ENCODE measurements at places on chromosomes 1 and 21.

- peak; percentile 78 for DNase-seq
Observed at GRCh38 chr1:172980456-172980855, 70.3 kb downstream of the TNFSF18 start.

DNA sequence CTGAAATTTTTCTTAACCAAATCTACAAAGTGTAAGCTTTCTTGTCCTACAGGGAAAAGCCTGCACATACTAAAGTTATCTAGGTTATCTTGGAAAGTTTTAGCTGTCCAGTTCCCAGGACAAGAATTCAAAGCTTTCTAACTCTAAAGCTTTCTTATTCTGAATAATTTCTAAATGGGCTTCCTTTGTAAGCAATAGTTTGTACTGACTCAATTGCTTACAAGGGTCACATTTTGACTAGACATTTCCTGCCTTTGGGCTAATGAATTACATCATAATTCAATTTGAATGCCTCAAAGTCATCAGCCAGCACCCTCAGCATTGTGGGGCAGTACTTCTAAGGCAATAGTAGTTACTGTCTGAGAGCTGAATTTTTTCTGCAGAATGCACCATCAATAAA lies 223.0 kb downstream of the LTN1 start:
- DNase-seq: peak; percentile 38

DNA sequence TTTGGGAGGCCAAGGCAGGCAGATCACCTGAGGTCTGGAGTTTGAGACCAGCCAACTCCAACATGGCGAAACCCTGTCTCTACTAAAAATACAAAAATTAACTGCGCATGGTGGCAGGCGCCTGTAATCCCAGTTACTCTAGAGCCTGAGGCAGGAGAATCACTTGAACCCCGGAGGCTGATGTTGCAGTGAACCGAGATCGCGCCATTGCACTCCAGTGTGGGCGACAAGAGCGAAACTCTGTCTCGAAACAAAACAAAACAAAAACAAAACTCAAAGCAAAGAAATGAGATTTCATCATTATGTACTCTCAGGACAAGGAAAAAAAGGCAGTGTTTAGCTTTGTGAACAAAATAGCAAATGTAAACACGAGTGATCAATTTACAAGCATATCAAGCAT lies 61.0 kb downstream of the LAMC2 start:
- no peak for DNase-seq

DNA sequence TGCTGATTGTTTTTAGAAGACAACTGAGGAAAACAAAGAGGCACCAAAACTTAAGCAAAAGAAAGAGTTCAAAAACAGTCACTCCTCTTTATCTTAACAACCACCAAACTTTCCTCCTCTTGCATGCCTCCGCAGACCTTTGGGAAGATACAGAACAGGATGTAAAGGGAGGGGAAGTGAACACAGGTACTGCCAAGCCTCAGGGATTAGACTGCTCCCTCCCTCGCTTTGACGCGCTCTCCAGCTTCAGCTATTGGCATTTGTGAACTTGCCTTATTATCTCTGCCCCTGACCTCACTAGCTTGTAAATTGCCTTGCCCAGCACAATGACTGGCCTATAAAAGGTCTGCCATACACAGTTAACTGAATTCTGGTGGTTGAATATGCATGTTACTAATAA lies 4.8 kb upstream of the SRP9 start:
- no peak for DNase-seq

DNA sequence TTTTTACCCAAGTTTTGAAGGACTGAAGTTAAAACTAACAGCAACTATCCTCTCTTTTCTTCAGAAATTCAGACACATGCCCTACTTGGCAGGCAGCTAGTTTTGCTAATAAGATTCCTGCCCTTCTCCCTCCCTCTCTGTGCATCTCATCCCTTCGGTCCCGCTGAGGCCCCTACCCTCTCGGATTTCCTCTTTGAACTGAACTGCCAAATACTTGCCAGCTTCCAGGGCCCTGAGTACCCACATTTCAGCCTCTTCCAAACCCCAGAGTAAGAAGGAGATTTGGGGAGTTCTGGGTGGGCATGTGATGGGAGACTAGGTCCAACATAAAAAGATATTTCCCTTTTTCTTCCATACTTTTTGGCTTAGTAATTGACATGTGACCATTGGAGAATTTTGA lies 116.5 kb upstream of the JUN start:
- DNase-seq: no peak

DNA sequence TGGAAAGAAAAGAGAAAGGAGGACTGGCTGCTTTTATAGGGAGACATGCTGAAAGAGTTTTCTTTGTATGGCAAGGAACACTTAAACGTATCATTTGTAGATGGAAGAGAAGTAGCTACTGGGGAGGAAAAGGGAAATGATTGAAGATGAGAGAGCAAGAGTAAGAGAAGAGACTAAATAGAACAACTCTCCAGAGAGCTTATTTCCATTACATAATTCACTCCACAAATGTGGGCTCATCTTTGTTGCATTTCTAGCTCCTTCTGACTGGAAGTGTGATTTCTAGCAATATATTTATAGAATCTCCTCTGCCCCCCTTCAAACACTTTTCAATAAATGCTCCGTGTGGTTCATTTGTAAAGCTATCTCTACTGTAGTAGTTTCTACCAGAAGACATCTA lies 71.0 kb downstream of the ST6GALNAC5 start:
- DNase-seq: no peak

DNA sequence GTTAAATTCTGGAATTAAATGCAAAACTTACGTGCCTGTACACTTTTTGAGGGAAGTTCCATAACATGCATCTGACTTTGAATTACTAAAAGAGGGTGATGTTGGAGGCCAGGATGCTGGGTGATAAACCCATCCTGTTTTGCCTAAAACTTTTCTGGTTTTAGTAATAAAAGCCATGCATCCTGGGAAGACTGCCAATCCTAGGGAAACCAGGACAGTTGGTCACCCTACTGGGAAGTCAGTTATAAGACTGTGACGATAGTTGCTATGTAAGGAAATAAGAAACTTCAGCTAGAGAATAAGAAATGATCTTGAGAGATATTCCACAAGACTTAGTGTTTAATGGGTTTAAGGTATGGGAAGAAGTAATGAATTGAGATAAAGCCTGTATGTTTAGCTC lies 336.6 kb upstream of the LYPLAL1 start:
- no peak for DNase-seq

- DNase-seq: no peak
Observed at GRCh38 chr21:43940329-43941050, 71.6 kb upstream of the TRAPPC10 start.

GRCh38 chr1:187270256-187270655 lies 441.5 kb downstream of the PLA2G4A start:
- no peak for DNase-seq

- no peak for DNase-seq
Observed at GRCh38 chr1:9086045-9086444, 16.6 kb upstream of the SLC2A5 start.

GRCh38 chr1:224617410-224618355 lies 1.6 kb downstream of the CNIH3 start:
- DNase-seq: no peak

GRCh38 chr1:23209770-23210169 lies 7.5 kb downstream of the HTR1D start:
- DNase-seq: no peak

- no peak for DNase-seq
Observed at GRCh38 chr1:175449306-175449705, 256.7 kb upstream of the KIAA0040 start.

GRCh38 chr1:108561689-108562326 lies 1.9 kb downstream of the EEIG2 start:
- DNase-seq: peak; percentile 21

GRCh38 chr21:33313183-33313582 lies 11.6 kb upstream of the IFNAR1 start:
- DNase-seq: no peak

DNA sequence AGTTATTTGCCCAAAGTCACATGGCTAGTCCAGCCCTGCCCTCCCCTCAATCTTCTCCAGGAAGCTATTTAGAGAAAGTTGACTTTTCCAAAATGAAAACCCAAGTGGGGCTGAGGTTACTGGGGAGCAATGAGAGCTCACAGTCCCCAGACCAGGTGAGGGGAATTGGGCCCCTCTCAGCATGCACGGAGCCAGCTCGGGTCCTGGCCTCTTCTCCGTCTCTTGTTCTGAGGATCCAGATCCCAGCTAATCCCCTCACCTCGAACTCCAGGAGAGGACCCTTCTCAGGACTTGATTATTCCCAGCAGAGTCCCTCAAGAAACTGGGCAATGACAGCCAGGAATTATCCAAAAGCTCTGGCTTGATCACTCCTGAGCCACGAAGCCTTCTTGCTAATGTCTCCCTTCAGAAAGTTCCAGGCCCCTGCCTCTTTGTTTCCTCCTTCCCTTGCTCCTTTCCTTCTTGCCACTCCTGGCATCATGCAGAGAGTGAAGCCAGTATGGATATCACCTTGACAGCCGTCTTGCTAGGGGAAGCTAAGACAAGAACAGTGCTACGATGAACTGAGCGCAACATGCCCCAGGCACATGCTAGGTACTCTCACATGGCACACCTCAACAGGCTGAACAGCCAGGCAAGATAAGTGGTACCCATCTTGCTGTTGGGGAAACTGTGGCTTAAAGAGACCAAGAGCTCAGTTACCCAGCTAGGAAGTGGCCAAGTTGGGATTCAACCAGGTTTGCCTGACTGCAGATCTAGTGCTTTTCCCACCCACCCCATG lies 51.9 kb downstream of the KLHDC7A start:
- no peak for DNase-seq

DNA sequence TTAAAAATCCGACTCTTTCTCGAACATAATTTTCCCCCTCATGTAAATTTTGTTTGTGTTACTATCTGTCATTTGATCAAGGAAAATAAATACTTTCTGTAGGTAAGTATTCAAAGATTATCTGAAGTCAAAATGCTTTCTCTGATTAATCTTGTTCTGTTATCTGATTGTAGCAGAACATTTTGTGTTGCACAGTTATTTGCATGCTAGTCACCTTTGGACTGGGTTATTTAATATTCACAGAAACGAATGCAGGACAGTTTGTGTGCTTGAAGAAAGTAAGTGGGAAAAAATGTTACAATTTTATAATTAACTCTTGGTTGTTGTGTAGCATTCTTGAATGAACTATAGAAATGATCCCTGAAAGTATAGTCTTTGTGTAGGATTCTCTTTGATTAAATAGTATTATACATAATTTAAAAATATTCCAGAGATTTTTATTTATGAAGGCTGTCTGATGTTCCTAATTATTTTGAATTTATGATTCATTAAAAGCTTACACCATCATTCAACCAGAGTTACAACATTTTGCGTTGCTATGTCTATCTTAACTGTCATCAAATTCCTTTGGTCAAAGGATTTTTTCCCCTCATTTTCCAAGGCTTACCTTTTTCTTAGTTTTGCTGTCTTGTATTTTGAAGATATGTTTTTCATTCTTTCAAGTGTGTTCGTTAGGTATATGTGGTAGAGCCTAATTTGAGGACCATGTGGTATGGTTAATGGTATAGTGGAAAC lies 176.6 kb downstream of the GIPC2 start:
- DNase-seq: no peak

GRCh38 chr1:13619909-13620308 lies 36.3 kb downstream of the PDPN start:
- DNase-seq: peak; percentile 90

DNA sequence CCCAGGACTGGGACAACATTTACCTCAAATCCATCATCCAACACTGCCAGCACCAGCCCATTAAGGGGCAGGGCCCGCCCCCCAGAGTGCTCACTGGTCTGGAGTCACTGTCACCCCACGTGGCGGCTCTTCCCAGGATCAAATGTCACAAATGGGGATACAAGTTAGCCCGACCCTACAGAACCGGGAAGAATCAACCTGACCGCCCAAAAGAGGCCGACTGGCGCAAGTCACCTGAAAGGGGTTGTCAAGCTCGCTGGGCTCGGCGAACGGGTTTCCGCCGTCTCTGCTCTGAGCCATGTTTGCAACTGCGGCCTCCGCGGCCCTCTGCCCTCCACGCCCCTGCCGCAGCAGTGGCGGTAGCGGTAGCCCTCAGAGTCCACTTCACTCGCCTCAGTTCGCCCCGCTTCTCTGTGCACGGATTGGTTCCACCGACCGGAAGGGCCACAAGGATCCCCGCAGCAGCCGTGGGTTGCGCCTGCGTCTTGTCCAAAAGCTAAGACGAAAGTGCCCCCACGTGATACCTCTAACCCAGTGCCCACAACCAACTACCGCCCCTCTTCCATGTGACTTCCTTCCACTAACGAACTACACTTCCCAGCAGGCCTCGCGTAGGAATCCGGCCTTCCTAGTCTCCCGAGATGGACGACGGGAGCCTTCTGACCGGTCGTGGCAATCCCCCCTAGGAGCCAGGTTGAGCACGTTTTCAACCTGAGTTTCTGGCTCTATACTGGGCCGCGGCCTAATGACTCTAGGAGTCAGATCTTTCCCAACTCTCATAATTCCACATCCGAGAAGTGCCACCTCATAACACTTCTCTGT lies at the start of gene SCAMP3:
SCAMP3 (minus strand) TSS at position 509 of the 822 bp plus-strand sequence; CDS start at position 300, 209 bp downstream.
- DNase-seq: peak; percentile 99

DNA sequence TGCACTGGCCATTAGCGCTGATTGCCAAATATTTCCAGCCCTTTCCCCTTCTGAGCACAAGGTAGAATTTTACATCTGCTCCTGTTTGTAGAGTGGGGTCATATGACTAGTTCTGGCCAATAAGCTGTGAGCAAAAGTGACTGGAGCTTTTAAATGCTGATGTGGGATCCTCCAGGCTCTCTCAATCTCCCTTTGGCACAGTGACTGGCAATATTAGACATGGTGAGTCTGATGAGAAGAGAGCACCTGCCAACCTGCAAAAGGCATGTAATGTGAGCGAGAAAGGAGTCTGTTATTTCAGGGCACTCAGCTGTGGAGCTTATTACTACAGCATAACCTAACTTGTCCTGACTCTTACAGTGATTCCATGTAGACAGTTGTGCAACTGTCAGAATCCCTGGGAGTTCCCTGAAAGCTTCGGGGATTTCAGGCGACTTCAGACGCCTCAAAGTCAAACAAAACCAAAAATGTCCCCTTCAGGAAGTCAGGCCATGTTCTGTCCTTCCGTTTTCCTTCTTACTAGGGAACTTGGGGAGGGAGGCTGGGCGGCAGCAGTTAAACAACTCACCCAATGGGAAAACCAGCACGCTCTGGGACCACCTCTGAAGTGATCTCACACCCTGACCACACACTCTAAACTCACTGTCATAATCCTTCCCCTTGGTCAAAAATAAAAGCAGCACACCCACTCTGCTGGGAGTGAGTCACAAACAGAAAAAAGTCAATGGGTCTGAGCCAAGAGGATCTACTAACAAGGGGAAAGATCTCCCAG lies 3.6 kb upstream of the RASSF5 start:
- peak; percentile 98 for DNase-seq

- DNase-seq: no peak
Observed at GRCh38 chr1:110012100-110012780, 22.2 kb upstream of the STRIP1 start.

Data from choroid plexus epithelial cell (primary cell).